ENCODE measurements at places on chromosomes 1 and 21. TPM values are rescaled to one million over a fixed set of nuclear protein-coding genes. Genes with fewer than 3 reads are reported as not detected.

The SPATA17 gene
- total RNA-seq, result 1.00 TPM

The MGST3 gene
- total RNA-seq, result 255 TPM

The SPRR2G gene
- not detected for total RNA-seq

The TCHH gene
- under 0.01 TPM for total RNA-seq

The ST6GALNAC5 gene
- total RNA-seq, result 1.1 TPM

The SPRR2B gene
- total RNA-seq, result not detected

The CFAP74 gene
- total RNA-seq, result not detected

The CELA3B gene
- not detected for total RNA-seq

The FMOD gene
- 60.8 TPM for total RNA-seq

The RCC2 gene
- total RNA-seq, result 32.9 TPM

The CFHR1 gene
- total RNA-seq, result not detected

The RGS7 gene
- total RNA-seq, result under 0.01 TPM

The TFF3 gene
- total RNA-seq, result not detected

The AGMAT gene
- 0.83 TPM for total RNA-seq

The ZNF648 gene
- total RNA-seq, result not detected

The OR6N1 gene
- not detected for total RNA-seq

The LRRC71 gene
- total RNA-seq, result not detected

The TRNP1 gene
- 15.7 TPM for total RNA-seq

The AQP10 gene
- not detected for total RNA-seq

The HRNR gene
- total RNA-seq, result under 0.01 TPM

The NR0B2 gene
- not detected for total RNA-seq

The UTS2 gene
- not detected for total RNA-seq

The SPRR2E gene
- not detected for total RNA-seq

The CLDN8 gene
- not detected for total RNA-seq

The CYP4A11 gene
- total RNA-seq, result not detected

The PRKAA2 gene
- total RNA-seq, result 2.2 TPM

The MXRA8 gene
- 258 TPM for total RNA-seq

The PGBD5 gene
- total RNA-seq, result 0.57 TPM

The OPRD1 gene
- not detected for total RNA-seq

The MCOLN3 gene
- 0.28 TPM for total RNA-seq

The ITLN2 gene
- total RNA-seq, result not detected

The FMO5 gene
- total RNA-seq, result 0.71 TPM

The ANGPTL7 gene
- 0.28 TPM for total RNA-seq

The ZFP69B gene
- total RNA-seq, result 1.2 TPM

The DIRAS3 gene
- 2.8 TPM for total RNA-seq

The PITHD1 gene
- total RNA-seq, result 34.9 TPM

The UHMK1 gene
- total RNA-seq, result 50.8 TPM

The BARHL2 gene
- total RNA-seq, result not detected

The B4GALT2 gene
- 63.1 TPM for total RNA-seq

The C1orf185 gene
- not detected for total RNA-seq

The ANXA9 gene
- 0.28 TPM for total RNA-seq

The DIO1 gene
- total RNA-seq, result not detected

The COL11A1 gene
- total RNA-seq, result 17.2 TPM

The UBE2U gene
- total RNA-seq, result not detected

All from smooth muscle cell of bladder (primary cell).